Renal cortical epithelial cell (primary cell): ENCODE measurements at places on chromosomes 11 and 22.
A peak's percentile ranks its signal among the peaks of the same experiment; 100 is the strongest.

DNA sequence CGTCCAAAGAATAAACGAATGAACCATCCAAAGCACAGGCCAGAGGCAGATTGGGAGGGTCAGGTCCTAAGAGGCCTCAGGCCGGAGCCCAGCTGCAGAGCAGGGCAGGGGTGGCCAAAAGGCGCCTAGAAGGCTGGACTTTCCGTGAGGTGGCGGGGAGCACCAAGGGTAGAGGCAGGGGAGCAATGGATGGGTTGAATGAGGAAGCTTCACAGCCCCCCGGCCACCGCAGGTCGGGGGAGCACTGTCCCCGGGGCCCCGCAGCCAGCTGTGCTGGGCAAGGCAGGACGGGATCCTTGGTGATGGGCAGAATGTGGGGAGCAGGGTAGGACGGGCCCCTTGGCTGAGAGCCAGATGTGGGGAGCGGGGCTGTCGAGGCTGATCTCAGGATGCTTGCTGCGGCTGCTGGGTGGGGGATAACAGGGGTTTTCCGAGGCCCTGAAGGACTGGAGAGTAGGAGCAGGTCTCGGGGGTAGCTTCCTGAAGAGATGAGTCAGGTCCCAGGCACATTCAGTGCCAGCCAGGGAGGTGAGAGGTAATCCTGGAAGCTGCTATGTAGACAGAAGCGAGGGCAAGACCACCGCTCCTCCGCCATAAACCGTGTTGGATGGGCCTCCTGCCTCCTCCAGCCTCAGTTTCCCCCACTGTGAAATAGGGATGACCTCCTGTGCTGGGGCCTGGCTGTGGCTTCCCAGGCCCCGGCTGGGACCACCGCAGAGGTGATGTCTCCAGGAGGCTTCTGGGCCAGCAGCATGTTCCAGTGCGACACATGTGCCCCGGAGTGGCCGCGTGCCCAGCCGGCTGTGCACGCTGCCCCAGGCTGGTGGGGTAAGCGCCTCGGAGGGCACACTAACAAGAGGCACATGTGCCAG, 34.6 kb upstream of the KCNQ1OT1 start:
- peak; percentile 36 for DNase-seq

DNA sequence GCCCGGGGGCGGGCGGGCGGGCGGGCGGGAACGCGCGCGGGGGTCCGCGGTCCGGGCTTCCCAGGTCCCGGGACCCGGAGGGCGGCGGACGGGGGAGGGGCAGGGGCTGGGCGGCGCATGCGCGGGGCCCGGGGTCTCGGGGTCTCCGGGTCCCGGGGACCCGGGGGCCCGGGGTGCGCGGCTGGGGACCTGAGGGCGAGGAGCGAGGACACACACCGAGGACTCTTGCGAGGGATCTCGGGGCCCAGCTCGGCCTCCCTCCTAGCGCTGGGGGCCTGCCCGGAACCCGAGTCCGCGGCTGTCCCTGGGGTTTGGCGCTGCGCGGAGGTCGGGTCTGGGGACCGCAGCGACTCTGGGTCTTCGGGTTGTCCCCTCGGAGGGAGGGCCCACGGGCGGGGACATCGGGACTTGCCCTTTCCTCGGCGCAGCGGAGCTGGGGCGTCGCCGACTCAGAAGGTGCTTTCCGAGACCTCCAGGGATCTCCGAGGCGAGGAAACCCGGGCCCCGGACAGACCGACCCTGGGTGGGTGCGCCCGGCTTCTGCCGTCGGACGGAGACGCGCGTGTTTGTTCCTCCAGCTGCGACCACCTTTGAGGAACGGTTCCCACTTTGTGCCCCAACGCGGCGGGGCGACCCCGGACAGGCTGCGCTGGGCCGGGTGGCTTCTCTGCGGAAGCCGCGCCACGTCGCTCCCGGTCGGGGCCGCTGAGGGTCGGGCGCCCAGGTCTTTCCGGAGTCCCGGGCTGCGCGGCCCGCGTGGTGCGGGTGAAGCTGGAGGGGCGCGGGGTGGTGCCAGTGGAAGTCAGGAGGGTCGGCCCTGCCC, 540 bp downstream of the PPARA start:
- DNase-seq = no peak

- DNase-seq = no peak
Observed at GRCh38 chr11:65315204-65315865, 669 bp downstream of the CDC42EP2 start.

GRCh38 chr11:64348383-64349024, 8.5 kb downstream of the CCDC88B start:
- DNase-seq = no peak

GRCh38 chr22:30582788-30583545, 8.5 kb upstream of the GAL3ST1 start:
- no peak for DNase-seq

GRCh38 chr11:91239359-91239758, 985.3 kb upstream of the FAT3 start:
- no peak for DNase-seq

- no peak for DNase-seq
Observed at GRCh38 chr11:58796333-58796732, 48.2 kb downstream of the GLYATL2 start.

- no peak for DNase-seq
Observed at GRCh38 chr11:7062534-7062933, 26.3 kb upstream of the RBMXL2 start.

- DNase-seq = no peak
Observed at GRCh38 chr11:117803896-117804295, 6.9 kb upstream of the DSCAML1 start.

GRCh38 chr11:21631991-21632390, 560.9 kb upstream of the ANO5 start:
- no peak for DNase-seq

- DNase-seq = peak; percentile 90
Observed at GRCh38 chr11:29452146-29452545, 564.7 kb downstream of the KCNA4 start.

GRCh38 chr22:35299217-35299672, 449 bp upstream of the TOM1 start:
- DNase-seq = peak; percentile 19

DNA sequence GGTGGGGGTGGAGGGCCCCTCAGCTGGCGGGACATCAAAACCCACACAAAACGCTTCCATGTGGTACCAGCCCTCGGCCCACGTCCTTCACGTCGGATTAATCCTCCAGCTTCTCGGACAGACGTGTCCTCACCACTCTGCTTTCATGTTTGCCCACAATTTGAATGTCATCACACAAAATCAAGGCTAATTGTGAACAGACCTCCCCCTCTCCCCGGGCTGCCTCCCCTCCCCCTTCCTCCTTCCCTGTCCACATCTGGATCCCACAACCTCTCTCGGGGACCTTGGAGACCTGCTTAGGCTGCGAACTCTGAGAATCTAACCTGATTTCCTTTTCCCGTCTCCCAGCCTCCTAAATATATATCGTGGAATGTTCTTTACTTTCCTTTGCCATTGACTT, 262.9 kb downstream of the MN1 start:
- no peak for DNase-seq

GRCh38 chr11:69983897-69984438, 94.1 kb upstream of the ANO1 start:
- DNase-seq = no peak

GRCh38 chr11:123671534-123671933, 17.1 kb upstream of the SCN3B start:
- DNase-seq = no peak

GRCh38 chr11:92455210-92455790, 230.7 kb downstream of the FAT3 start:
- no peak for DNase-seq

DNA sequence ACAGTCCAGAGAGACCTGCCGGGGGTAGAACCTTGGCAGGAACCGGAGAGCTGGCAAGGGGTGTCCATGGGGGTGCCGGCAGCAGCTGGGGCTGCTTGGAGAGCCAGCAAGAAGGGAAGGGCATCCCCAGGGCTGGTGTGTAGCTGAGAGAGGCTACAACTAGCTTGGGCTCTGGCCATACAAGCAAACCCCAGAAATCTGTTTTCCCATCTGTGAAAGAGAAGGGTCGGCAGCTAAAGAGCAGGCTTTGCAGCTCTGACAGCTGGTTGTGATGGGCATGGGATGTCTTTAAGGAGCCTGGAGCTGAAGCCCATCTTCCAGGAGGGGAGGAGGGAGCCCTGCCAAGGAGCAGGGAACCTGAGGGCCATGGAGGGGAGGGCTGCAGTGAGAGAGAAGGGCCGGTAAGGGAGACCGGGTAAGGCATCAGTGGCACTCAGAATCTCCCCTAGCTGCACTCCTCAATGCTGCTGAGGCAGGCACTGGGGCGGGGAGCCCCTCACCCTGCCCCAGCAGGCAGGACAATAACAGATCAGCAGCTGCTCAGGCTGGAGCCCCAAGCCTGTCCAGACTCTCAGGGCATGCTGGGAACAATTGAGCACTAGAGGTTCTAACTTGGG, 3.9 kb downstream of the CHST1 start:
- no peak for DNase-seq
